HepG2 (cell line): ENCODE measurements at places on chromosomes 5 and 9.
A peak's percentile ranks its signal among the peaks of the same experiment; 100 is the strongest.

DNA sequence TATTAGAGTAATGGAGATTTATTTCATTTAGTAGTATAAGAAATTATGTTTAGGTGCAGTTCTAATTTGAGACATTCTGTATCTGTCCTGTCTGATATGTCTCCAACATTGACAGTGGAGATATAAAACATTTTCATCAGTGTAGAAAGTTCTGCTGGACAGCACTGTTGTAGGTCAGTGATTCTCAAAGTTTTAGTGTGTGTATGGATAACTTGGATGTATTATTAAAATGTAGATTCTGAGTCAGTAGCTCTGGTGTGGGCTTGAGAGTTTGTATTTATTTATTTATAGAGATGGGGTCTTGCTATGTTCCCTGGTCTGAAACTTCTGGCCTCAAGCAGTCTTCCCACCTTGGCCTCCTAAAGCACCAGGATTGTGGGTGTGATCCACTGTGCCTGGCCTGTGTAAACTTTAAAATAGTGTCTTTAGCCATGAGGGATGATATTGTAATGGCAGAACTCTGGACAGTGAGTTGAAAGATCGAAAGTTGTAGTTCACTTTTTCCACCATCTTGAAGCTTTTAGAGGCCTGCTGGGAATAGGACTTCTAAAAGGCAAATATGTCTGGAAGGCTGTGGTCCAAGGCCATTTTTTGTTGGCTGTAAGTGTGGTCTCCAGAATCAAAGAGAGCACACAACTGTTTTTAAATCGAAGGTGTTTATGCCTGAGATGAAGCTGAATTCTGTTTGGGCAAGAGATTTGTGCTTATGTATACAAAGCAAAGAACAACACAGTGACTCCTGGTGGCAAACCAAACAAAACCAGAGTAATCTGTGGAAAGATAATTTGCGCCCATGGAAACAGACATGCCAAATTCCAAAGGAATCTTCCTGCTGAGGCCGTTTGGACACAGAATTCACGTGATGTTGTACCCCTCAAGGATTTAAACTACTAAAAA lies 12.4 kb downstream of the UBAP1 start:
- DNase-seq, result peak; percentile 73

GRCh38 chr5:39555788-39556187 lies 131.0 kb upstream of the DAB2 start:
- DNase-seq, result no peak

GRCh38 chr9:90112788-90113187 lies 508.0 kb downstream of the GADD45G start:
- DNase-seq, result no peak

GRCh38 chr9:130220352-130220751 lies 45.2 kb upstream of the HMCN2 start:
- no peak for DNase-seq

DNA sequence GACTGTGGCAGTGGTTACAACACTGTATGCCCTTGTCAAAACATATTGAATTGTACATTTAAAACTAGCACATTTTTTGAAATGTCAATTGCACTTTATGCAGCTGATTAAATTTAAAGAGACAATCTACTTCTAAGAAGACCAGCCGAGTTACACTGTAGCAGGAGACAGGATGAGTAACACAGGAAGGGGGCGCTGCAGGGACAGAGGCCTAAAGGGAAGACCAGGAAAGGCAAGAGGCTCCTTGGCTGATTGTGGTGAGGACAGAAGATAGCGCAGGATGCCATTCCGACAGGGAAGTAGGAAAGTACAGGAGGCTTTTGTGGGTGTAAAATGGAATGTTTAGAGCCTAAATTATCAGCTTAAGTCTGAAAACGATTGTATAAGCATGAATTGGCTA lies 28.2 kb upstream of the PPP2R2B start:
- DNase-seq, result no peak

DNA sequence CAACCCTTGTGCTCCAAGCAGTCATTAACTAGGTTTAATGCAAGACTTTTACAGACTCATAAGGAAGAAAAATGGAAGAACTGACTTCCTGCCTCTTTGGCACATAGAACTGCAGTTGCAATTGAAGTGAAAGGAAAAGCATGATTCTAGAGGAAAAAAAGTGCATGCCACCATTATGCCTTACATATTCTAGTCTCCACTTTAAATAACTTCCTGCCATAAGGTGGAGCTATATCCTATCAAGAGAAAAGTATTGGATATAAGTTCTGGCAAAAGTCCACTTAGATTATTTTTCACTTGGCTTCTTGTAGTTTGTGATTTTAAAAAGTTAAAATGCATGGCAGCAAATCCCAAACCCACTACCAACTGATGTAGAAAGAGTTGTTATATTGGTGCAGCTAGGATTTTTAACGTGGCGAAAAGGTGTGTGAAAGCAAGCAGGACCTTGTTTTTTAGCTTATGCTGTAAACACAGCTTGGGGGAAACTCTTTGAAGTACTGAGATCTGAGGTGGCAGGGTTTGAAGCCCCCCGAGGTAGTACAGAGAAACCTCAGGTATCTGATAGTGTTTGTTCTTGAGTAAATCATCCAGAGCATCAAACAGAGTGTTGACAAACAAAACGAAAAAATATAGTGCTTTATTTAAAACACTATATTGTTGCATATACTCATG lies 117.9 kb downstream of the ANXA1 start:
- DNase-seq, result peak; percentile 44

GRCh38 chr9:126925876-126926275 lies 11.3 kb downstream of the RALGPS1 start:
- DNase-seq, result no peak

- no peak for DNase-seq
These were observed 25.9 kb upstream of the MEGF9 start for GRCh38 chr9:120740132-120740531.

- DNase-seq, result no peak
These were observed 93.3 kb downstream of the MELK start for GRCh38 chr9:36665921-36666431.

- DNase-seq, result no peak
These were observed 29.1 kb upstream of the TOMM5 start for GRCh38 chr9:37621273-37622121.

DNA sequence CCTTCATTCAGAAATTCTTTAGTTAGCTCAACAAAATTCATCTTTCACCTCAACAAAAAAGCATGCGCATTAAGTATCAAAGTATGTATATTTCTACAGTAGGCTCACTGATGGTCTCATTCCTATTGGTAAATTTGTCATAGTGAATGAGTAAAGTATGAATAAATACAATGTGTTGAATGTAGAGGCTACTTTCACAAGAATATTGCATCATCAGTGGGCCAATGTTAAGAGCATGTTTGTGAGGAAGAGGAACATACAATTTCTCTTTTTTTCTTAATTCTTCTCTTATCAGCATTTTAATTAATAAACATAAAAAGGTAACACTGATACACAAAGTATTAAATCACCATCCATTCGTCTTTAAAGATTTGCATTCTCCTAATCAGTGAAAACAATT lies 505.1 kb downstream of the CETN3 start:
- no peak for DNase-seq

- no peak for DNase-seq
These were observed 7.9 kb downstream of the CYSTM1 start for GRCh38 chr5:140182803-140183367.

DNA sequence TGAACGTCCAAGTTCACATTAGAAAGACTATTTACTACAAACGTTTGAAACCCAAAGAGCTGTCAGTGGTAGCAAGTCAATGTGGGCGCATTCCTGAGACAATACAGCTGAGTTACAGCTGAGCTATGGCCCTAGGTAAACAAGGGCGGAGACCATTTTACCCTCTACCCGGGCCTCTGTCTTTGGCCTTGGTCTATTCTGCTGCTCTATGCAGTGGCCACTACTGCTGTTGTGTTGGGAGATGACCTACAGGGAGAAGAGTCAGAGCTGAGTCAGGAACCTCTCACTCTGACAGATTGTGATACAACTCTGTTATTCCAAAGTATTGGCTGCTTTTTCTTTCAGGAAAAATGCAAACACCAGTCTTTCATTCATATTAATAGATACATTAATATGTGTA lies 700.6 kb downstream of the SEMA5A start:
- no peak for DNase-seq

GRCh38 chr5:43981556-43981955 lies 378.6 kb downstream of the NNT start:
- no peak for DNase-seq

DNA sequence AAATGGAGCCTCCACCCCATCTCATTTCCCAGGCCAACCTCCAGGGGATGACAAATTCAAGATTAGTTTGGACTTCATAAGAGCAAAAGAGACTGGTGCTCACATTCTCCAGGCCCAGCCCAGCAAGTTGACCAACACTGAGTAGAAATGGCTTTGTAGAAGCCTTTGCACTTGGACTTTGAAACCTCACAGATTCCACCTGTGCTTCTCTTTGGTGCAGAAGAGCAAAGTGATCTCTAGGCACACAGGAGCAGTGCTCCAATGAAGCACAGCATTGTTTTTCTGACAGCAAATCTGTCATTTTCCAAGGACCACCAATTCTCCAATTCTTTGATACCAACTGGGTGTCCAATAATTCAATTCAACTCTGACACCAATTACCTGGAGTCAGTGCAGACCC lies 17.1 kb upstream of the RNF145 start:
- DNase-seq, result peak; percentile 62

GRCh38 chr9:11320989-11321388 lies 708.2 kb upstream of the PTPRD start:
- no peak for DNase-seq

GRCh38 chr5:172891716-172892421 lies 57.8 kb downstream of the ERGIC1 start:
- no peak for DNase-seq

DNA sequence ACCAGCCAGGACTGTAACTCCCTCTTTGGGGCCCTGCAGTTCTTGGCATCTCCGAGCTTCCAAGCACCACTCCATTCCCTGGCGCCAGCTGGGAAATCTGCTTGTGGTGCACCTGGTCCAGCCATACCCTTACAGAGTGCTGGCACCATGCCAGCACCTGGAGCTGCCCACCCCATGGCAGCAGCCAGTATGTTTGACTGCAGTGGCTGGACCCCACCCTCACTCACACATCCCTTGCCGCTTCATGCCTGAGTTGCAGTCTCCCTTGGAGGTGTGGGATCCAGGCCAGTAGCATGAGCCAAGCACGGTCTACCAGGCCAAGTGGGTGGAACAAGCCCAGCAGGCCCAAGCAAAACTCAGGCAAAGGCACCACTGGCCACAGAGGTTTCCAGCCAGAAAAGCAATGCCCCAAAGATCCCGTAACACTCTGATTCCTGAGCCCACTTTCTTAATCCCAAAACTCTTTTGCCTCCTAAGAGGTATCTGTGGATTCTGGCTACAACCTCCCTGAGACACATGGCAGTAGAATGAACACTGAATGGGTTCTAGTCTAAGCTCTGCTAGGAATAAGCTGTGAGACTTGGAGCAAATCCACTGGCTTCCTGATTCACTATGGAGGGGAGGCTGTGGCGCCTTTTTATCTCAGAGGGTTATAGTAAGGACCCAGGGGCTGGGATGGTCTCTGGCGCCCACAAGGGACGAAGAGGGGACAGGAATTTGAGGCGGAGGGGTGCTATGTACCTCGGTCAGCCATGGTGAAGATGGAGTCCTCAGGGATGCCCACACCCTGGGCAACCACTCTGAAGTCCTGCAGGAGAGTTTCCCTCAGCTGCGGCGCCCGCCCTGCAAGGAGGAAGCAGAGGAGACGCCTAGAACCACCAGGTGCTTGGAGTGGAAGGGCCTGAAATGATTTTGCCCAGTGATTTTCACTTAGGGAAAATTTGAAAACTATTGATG lies 5.6 kb downstream of the AMBP start:
- DNase-seq, result no peak

DNA sequence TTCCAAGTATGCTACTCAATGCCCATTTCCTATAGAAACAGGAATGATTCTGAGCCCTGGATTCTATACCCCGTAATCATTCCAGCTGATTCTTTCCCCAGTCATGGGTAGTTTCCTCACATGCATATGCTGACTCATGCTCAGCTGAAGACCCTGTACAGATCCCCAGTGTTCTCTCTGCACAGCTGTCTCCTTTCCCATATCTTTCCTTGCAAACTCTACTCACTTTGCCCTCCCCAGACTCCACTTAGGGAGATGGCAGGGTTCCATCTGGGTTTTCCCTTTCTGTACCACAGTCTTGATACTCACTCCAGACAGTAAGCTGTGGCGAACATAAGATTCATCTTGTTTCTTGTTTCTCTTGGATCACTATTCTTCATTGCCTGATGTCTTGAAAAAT lies 357.6 kb downstream of the RAB3C start:
- no peak for DNase-seq

DNA sequence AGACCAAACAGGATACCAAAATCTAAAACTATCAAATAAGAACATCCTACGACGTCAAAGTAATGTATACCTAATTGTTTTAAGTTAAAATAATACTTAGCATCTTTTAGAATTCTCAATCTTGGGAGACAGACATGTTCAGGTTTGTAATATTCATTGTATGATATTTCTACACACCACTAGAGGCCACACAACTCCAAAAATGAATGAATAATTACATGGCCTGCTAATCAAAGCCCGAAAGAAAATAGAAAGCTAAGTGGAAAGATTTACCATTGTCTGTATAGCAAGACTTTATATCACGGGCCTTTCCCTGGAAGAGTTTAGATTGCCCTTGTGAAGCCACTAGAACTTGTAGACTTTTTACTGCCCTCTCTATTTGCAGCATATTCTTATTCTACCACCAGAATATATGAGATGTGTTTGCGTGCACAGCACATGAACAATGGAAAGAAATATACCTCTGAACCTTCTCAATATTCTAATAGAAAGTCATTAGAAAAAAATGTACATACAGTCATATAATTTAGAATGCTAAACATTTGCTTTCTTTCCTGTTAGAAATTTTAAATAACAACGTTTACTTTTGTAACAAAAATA lies 380.1 kb upstream of the NUDT12 start:
- no peak for DNase-seq

GRCh38 chr5:62312674-62313073 lies 6.7 kb downstream of the KIF2A start:
- no peak for DNase-seq

DNA sequence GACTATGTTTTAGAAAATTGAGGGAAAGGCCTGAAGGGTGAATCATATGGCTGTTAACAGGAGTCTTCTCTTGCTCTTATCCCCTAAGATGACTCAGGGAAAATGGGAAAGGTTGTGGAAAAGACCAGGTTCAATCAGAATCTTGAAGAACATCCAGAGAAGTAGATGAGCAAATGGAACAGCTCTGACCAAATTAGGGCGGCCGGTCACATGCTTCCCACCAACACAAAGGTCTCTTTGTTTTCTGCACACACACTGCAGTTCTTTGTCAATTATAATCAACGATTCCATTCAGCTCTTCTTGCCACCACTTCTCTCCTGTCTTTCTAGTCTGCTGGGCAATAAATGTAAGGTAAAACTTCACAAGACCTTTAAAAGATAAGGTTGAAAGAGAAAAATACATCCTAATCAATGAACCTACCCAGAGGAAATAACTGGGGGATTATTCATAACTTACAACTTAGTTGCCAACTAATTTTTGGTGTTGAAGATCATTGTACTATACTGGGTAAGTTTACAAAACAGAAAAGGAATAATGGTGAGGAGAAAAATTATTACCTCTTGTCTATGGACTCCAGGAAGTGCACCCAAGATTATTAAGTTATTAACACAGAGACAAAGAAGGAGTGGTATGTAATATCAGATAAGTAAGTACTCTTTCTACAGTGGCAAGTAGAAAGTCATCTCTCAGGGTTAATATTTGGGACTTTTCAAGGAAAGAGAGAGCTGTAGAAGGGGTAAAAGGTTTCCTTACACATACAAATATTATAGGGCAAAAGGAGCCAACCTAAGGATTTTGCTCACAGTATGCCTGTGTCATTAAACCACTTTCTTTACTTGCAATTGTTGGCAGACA lies 441.9 kb upstream of the PIK3R1 start:
- peak; percentile 92 for DNase-seq

- DNase-seq, result no peak
These were observed 466.0 kb downstream of the CAAP1 start for GRCh38 chr9:26426551-26427131.

GRCh38 chr9:38318759-38319495 lies 73.6 kb upstream of the ALDH1B1 start:
- no peak for DNase-seq
